ENCODE measurements at places on chromosomes 7 and 10. TPM values are rescaled to one million over a fixed set of nuclear protein-coding genes. Genes with fewer than 3 reads are reported as not detected.

The CCDC126 gene
- total RNA-seq, result 21.1 TPM

The PTPN20 gene
- 1.7 TPM for total RNA-seq

DNA sequence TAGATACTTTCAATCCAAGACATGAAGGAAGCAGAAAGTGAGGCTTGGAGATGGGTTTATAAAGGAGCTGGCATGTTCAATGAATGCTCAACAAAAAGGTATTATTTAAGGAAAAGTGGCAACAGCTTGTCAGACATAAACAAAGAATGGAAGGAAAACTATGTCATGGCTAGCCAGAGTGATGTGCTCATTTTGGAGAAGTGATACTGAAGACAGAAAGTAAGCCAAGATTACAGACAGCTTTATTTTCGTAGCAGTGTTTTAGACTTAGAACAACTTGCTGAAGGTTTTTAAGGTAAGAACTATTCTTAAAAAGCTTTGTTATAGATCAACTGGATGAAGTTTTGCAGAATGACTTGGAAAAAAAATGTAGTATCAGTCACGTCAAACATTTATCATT is 160.5 kb upstream of the FERD3L start:
- no peaks in the 10 kb centered on the region for H3K36me3 ChIP-seq
- no peak for DNase-seq
- H3K4me1 ChIP-seq, result no peaks in the 10 kb centered on the region
- H3K4me3 ChIP-seq, result no peak overlapping the region

DNA sequence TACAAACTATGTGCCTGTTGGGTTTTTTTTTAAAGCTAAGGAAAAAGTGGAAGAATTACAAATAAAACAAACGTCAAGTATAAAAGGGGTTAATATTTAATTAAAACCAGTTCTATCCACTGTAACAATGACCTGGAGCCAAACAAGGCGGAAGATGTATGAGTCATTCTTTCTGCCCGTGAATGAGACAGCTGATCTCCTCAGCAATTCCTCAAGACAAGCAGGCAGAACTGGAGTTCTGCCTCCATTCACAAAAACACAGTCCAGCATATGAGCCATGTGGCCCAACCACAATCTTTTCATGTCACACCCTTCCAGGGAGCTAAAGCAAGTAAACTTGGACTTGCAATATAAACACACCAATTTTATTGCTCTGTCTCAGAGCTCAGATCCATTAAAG is 8.4 kb downstream of the ETV1 start:
- no peaks in the 10 kb centered on the region for H3K27me3 ChIP-seq
- H3K4me1 ChIP-seq, result peaks cover 5% of the 10 kb centered on the region
- no peak overlapping the region for H3K27ac ChIP-seq
- no peak overlapping the region for H3K4me3 ChIP-seq
- no peak for DNase-seq

- H3K36me3 ChIP-seq, result no peaks in the 10 kb centered on the region
- no peak overlapping the region for H3K4me3 ChIP-seq
- no peak overlapping the region for H3K27ac ChIP-seq
- no peak for DNase-seq
- no peaks in the 10 kb centered on the region for H3K4me1 ChIP-seq
These were observed 59.8 kb upstream of the AASS start for GRCh38 chr7:122203814-122204213.

- no peak for DNase-seq
- H3K27me3 ChIP-seq, result no peaks in the 10 kb centered on the region
- no peak overlapping the region for H3K27ac ChIP-seq
- no peak overlapping the region for H3K4me3 ChIP-seq
- no peaks in the 10 kb centered on the region for H3K36me3 ChIP-seq
These were observed 180.9 kb downstream of the ANK3 start for GRCh38 chr10:60208676-60209269.

The SLC29A4 gene
- 17.4 TPM for total RNA-seq

DNA sequence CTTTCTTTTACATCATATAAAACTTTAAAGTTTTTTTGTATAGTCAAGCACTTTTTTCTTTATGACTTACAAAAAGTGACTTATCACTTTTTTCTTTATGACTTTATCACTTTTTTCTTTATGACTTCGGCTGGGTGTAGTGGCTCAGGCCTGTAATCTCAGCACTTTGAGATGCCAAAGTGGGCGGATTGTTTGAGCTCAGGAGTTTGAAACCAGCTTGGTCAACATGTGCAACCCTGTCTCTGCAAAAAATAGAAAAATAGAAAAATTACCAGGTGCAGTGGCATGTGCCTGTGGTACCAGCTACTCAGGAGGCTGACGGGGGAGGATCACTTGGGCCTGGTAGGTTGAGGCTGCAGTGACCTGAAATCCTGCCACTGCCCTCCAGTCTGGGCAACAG is 108.8 kb upstream of the CSTF2T start:
- H3K4me1 ChIP-seq, result no peaks in the 10 kb centered on the region
- DNase-seq, result no peak
- no peaks in the 10 kb centered on the region for H3K36me3 ChIP-seq
- H3K4me3 ChIP-seq, result no peak overlapping the region

The TMEM139 gene
- total RNA-seq, result 6.6 TPM

DNA sequence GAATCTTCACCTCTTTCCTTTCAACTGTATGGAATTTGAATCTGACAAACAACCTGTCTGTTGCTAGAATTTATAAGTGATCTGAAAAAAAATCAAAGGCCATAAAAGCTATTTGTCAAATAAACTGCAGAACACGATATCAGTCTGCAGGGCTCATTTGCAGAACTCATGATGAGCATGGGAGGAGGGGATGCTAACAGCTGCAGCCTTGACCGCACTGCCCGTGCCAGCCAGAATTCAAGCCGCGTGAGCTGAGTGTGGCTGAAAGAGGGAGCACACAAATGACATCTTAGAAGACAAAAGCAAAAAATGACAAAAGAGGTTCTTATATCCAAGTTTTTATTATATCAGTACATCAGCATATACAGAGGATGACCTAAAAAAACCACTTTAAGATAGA is 15.7 kb downstream of the LRRTM3 start:
- no peak for DNase-seq
- no peaks in the 10 kb centered on the region for H3K4me1 ChIP-seq
- H3K4me3 ChIP-seq, result no peak overlapping the region
- H3K27ac ChIP-seq, result no peak overlapping the region
- no peaks in the 10 kb centered on the region for H3K27me3 ChIP-seq

The CTAGE6 gene
- total RNA-seq, result not detected

- no peak overlapping the region for H3K27ac ChIP-seq
- no peak overlapping the region for H3K4me3 ChIP-seq
- peaks cover 10% of the 10 kb centered on the region for H3K4me1 ChIP-seq
These were observed 83.0 kb downstream of the ZNF365 start for GRCh38 chr10:62457196-62457595.

The AGMO gene
- 1.9 TPM for total RNA-seq

GRCh38 chr10:28676326-28676967 is 874 bp upstream of the BAMBI start:
- H3K36me3 ChIP-seq, result no peaks in the 10 kb centered on the region
- H3K4me3 ChIP-seq, result peak overlapping the region; percentile 46
- H3K27me3 ChIP-seq, result no peaks in the 10 kb centered on the region
- peaks cover 9% of the 10 kb centered on the region for H3K4me1 ChIP-seq
- DNase-seq, result no peak

GRCh38 chr10:110324805-110325280 is 20.1 kb upstream of the SMNDC1 start:
- H3K36me3 ChIP-seq, result no peaks in the 10 kb centered on the region
- no peak for DNase-seq
- H3K4me1 ChIP-seq, result no peaks in the 10 kb centered on the region
- H3K4me3 ChIP-seq, result no peak overlapping the region

GRCh38 chr10:16182144-16182543 is 254.7 kb upstream of the PTER start:
- H3K4me3 ChIP-seq, result no peak overlapping the region
- no peaks in the 10 kb centered on the region for H3K36me3 ChIP-seq
- H3K27ac ChIP-seq, result no peak overlapping the region
- no peak for DNase-seq
- no peaks in the 10 kb centered on the region for H3K27me3 ChIP-seq

GRCh38 chr10:63496561-63496960 is 24.6 kb upstream of the REEP3 start:
- DNase-seq, result no peak
- no peak overlapping the region for H3K4me3 ChIP-seq
- H3K27me3 ChIP-seq, result no peaks in the 10 kb centered on the region
- no peaks in the 10 kb centered on the region for H3K36me3 ChIP-seq
- peaks cover 23% of the 10 kb centered on the region for H3K4me1 ChIP-seq

- H3K27ac ChIP-seq, result no peak overlapping the region
- no peak for DNase-seq
- peaks cover 4% of the 10 kb centered on the region for H3K4me1 ChIP-seq
- no peak overlapping the region for H3K4me3 ChIP-seq
- H3K27me3 ChIP-seq, result no peaks in the 10 kb centered on the region
These were observed 94.9 kb downstream of the MET start for GRCh38 chr7:116766881-116767280.

The LRIT1 gene
- total RNA-seq, result not detected

GRCh38 chr7:131111081-131111576 is 216.5 kb upstream of the MKLN1 start:
- H3K27me3 ChIP-seq, result no peaks in the 10 kb centered on the region
- H3K4me3 ChIP-seq, result peak overlapping the region; percentile 98
- H3K27ac ChIP-seq, result peak overlapping the region; percentile 99
- no peak for DNase-seq

DNA sequence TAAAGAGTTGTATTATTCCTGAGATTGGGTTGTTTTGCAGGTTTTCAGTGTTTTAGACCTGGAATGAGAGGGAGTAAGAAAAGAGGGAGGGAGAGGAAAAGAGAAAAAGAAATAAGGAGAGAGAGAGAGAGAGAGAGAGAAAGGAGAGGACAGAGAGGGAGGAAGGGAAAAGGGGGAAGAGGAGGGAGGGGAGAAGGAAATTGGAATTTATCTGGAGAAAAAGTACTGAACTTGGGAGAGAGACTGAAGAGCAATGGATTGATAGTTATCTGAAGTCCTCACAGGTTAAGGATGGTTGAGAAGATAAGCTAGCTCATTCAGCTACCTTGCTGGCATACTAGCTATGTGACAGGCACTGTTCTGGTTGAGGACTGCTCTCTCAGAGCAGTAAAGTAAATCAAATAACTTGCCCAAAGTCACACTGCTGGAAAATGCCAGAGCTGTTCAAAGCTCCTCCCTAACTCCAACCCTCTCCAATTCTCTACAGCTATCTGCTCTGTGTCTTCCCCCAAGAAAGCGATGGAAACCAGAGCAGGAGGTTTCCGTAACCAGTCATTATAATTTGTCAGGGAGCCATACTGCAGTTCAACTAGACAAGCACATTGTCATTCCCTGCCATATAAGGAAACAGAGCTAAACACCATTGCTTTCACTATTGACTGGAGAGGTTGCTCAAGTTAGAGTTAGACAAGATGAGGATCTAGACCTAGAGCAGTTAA is 10.7 kb downstream of the CALD1 start:
- peak; percentile 13 for DNase-seq
- H3K27me3 ChIP-seq, result no peaks in the 10 kb centered on the region
- no peaks in the 10 kb centered on the region for H3K36me3 ChIP-seq
- H3K4me3 ChIP-seq, result no peak overlapping the region
- H3K4me1 ChIP-seq, result peaks cover 15% of the 10 kb centered on the region

GRCh38 chr7:80002865-80003264 is 131.8 kb upstream of the GNAI1 start:
- no peaks in the 10 kb centered on the region for H3K27me3 ChIP-seq
- no peaks in the 10 kb centered on the region for H3K4me1 ChIP-seq
- H3K27ac ChIP-seq, result no peak overlapping the region
- H3K36me3 ChIP-seq, result no peaks in the 10 kb centered on the region
- no peak for DNase-seq
- H3K4me3 ChIP-seq, result no peak overlapping the region

The AQP1 gene
- 48.7 TPM for total RNA-seq

The VWC2 gene
- total RNA-seq, result 0.25 TPM

DNA sequence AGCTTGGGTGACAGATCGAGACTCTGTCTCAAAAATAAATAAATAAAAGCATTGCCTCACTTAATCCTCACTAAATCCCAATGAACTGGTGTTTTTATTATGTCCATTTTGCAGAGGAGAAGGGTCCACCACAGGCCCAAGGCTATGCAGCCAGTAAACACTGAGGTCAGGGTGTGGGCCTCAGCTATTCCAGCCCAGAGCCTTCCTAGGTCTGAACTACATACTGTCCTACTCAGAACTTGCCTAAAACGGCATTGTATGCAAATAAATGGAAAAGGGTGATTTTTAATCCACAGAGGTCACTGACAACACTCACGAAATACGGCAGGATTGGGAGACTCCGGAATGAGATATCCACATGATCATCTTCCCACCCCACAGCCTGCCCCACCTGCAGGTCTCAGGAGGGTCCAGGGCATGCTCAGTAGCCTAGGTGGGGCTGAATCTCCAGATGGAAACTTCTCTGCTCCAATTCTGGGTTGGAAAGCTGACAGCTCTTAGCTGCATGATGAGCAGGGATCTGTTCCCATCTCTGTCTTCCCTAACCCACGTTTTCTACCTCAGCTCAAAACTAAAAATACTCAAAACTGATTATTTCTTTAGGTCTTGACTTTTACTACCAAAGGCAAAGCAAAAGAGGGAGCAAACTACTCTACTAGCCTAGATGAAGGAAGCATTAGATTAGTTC is 121.0 kb downstream of the SORBS1 start:
- no peak overlapping the region for H3K4me3 ChIP-seq
- H3K36me3 ChIP-seq, result no peaks in the 10 kb centered on the region
- no peak for DNase-seq
- H3K4me1 ChIP-seq, result peaks cover 4% of the 10 kb centered on the region

- H3K4me1 ChIP-seq, result no peaks in the 10 kb centered on the region
- H3K27me3 ChIP-seq, result no peaks in the 10 kb centered on the region
- no peak overlapping the region for H3K4me3 ChIP-seq
- H3K27ac ChIP-seq, result no peak overlapping the region
- no peak for DNase-seq
These were observed 30.7 kb downstream of the HABP2 start for GRCh38 chr10:113583571-113583970.

- H3K36me3 ChIP-seq, result no peaks in the 10 kb centered on the region
- H3K4me1 ChIP-seq, result no peaks in the 10 kb centered on the region
- H3K4me3 ChIP-seq, result no peak overlapping the region
- DNase-seq, result no peak
- H3K27ac ChIP-seq, result no peak overlapping the region
- H3K27me3 ChIP-seq, result no peaks in the 10 kb centered on the region
These were observed 412.6 kb upstream of the C7orf33 start for GRCh38 chr7:148177972-148178371.
